ENCODE measurements at places on chromosomes 7 and 10.

GRCh38 chr10:65313406-65313805 lies 1612.4 kb upstream of the LRRTM3 start:
- no peak for DNase-seq

- no peak for DNase-seq
These were observed 12.6 kb upstream of the PRDX3 start for GRCh38 chr10:119190954-119191785.

DNA sequence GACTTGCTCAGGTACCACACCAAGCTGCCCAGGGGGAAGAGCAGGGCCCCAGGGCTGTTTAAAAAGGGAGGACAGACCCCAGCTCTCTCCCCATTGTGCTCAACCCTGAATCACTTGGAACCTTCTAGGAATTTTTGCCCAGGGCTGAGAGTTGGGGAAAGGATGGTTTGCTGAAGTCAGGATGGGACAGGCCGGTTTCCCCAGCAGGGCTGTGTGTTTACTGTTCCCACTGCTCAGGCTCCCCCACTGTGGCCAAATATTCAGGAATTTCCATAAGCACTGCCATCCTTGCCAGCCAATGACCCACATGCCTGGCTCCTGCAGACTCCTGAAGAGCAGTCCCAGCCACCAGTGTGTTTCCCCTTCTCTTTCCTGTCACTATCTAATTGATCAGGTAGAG lies 120.7 kb downstream of the WDFY4 start:
- no peak for DNase-seq

DNA sequence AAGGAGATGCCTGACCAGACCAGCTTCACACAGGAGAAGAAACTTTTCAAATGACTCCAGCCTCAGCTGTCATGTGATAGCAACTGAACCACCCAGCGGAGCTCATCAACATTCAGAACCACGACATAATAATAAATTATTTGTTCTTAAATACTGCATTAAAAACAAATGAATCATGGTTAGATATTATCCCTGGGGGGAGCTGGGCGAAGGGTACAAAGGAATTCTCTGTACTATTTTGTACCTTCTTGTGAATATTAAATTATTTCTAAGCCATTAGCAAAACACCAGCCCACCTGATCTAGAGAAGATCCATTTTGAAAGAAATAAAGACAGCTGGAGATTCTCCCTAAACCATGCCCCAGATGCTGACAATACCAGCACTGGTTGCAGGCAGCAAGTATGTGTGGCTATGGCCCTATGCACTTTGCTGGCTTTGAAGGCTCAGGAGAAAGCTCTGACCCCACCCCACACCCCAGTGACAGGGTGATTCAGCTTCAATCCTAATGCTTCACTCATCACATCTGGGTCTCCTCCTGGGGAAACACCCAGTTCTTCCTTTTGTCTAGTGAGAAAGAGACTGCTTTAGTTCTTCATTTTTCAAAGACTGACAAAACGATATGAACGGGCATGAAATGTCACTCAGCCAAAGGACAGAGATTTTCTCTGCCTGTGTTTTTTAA lies 45.5 kb upstream of the NKX2-3 start:
- DNase-seq, result no peak

- no peak for DNase-seq
These were observed 10.7 kb downstream of the ZDHHC16 start for GRCh38 chr10:97456686-97457065.

DNA sequence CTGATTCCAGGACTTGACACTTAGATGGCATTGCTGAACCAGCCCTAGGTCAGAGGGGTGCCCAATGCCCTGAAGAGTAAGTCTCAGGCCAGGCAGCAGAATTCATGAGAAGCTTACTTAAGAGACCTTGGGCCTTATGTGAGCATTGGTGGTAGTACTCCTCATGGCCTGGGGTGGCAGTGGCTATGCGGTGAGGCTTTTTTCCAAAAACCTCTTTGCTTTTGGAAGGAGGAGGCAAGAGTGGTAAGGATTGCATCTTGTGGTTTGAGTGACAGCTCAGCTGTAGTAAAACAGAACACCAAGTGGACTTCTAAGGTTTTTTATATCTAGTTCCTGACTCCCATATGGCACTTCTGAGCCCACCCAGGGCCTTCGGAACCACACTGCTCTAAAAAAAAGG lies 459.0 kb upstream of the STEAP1 start:
- no peak for DNase-seq

- no peak for DNase-seq
These were observed 117.9 kb downstream of the CXCL12 start for GRCh38 chr10:44267007-44267406.

- DNase-seq, result no peak
These were observed 530.5 kb downstream of the ACTR3B start for GRCh38 chr7:153290066-153290465.

GRCh38 chr7:12139416-12139815 lies 71.7 kb upstream of the TMEM106B start:
- DNase-seq, result no peak

DNA sequence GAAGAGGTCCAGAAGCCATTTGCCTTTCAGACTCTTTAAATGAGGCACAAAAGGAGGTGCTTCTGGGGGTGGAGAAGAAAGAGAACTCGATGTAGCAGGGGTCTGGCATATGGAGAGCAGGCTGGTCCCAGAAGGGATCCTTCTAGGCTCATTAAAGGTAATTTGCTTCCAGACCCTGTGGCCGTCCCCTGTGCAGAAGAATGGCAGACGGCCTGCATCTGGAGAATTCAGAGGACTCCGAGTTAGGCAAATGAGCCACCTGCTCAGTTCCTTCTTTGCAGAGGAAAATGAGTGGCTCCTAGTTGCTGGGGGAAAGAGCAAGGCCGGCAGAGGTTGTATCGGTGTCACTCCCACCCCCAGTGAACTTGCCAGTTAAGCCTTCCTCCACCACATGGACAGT lies 73.8 kb upstream of the FAM180A start:
- DNase-seq, result no peak

Measured in stimulated activated CD8-positive, alpha-beta memory T cell treated with anti-CD3 and anti-CD28 coated beads, Interleukin-7, amount 100 ng/mL, for 1 hour (primary cell).